ENCODE measurements at places on chromosomes 2 and 18.

- DNase-seq: no peak
These were observed 74.4 kb downstream of the UBE2E3 start for GRCh38 chr2:181054843-181055242.

GRCh38 chr2:159071190-159071915 lies 102.9 kb downstream of the TANC1 start:
- no peak for DNase-seq

DNA sequence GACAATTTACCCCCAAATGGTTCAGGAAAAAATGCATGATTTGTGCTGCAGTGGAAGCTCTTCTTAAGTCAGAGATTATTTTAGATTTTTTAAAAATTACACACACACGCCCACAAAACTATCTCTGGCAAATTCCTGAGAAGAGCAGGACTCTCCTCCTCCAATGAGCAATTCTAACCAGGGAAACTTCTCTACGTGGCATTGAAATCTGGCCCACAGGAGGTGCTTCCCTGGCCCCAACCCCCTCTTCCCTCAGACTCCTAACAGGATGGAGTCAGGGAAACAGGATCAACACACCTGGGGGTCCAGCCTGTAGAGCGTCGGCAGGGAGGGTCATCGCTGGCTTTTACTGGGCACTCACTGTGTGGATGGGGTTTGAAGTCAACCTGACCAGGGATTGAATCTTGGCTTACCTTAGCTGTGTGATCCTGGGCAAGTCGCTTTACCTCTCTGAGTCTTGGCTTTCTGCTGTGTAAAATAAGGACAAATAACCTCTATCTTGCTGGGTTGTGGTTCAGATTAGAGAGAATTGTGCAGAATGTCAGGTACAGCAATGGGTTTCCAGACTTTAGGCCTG lies 65.4 kb upstream of the ASAP2 start:
- DNase-seq: no peak

- no peak for DNase-seq
These were observed 407.6 kb downstream of the TGIF1 start for GRCh38 chr18:3857544-3857943.

DNA sequence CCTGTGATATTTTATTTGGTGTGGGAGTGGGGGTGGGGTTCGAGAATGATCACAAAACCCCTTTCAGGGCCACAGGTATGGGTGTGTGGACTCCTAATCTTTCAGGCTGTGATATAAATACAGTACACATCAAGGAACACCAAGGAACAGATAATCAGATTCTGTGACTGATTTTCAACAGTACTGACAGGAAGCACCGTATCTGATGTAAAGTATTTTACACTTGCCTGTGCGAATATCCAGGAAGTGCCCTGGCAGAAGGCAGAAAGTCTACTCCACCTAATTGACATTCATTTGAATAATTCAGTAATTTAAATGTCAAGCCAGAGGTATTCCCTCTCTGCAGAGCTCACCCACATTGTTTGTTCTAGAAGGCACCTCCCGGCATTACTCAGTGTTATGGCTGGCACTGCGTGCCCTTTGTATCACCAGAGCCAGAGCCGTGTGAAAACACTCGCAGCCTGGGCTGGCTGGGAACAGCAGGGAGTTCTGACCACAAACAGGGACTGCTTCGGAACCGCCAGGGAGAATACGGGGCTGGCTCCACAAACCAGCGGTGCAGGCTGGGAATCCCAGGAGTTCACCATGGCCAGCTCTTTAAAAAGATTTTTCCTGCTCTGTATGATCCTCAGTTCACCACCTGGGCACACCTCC lies 91.8 kb downstream of the ACVR1 start:
- no peak for DNase-seq

DNA sequence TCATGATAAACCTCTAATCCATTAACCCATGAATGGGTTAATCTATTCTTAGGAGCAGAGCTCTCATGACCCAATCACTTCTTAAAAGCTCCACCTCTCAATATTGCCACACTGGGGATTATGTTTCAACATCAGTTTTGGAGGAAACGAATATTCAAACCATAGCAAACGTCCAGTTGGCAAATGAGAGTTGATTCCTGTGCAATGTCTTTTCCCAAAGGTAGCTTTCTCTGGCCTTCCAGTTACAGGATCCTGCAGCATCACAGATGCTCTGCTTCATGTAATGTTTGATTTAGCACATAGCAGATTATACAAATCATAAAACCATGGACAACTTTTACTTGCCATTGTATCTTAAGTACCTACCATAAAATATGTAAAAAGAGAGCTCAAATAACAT lies 481.0 kb downstream of the TNS1 start:
- no peak for DNase-seq

DNA sequence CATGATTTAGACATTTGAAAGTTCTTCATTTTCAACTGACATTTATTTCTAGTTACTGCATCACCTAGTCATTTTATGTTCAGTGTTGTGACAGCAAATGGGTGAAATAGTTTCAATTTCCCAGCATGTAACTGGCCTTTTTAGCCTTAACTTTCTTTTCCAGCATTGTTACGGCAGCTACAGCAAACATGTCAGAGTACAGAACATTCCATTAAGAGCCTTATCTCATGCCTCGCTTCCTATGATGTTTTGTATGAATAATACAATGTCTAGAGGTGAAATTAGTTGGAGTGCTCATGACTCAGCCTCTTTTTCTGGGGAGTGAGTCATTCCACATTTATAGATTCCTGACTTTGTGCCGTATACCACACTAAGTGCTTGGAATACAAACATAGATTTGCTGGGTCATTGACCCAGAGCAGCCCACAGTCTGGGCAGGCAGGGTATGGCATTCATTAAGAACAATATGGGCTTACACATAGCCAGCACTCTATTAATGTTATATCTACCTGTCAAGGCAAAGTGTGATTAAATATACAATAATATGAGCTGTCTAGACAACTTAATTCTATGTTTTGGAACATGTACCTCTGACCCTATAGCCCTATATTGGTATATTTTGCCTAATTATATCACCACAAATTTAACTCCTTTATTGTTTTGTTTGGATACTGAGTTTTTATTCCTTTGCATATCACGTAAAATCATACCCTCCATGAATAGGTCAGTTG lies 72.2 kb downstream of the MAP2 start:
- DNase-seq: peak; percentile 83
